ENCODE measurements at places on chromosomes 6 and 20.

DNA sequence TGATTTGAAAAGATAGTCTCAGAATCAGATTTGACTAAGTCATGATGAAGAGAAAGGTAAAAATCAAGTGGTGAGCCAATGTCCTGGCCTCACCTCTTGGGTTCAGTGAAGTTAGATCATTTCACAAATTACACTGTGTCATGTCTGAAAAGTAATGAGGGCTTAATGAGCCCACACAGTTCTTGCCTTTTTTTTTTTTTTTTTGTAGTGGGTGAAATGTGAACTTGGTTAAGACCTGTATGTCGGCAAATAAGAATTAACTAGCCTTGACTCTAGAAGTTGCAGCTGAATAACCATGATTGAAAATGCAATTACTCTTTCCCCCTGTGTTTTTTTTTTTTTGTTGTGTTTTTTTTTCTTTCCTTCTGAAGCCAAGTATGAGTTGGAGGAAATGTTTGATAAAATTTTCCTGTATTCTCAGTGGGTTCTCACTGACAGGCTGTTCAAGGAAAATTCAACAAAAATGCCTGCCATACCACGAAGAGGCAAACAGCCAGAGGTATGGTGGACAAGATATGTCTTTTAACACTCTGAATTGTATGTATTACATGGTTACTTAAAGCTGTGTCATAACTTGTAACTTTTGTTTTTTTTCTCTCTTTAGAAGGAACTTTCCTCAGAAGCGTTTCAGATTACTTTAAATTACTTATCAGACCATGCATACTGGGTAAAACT is 135.2 kb upstream of the MLIP start:
- DNase-seq: no peak

GRCh38 chr6:148612043-148612442 is 134.8 kb upstream of the UST start:
- no peak for DNase-seq

GRCh38 chr6:50846144-50846851 is 27.6 kb downstream of the TFAP2B start:
- DNase-seq: no peak

DNA sequence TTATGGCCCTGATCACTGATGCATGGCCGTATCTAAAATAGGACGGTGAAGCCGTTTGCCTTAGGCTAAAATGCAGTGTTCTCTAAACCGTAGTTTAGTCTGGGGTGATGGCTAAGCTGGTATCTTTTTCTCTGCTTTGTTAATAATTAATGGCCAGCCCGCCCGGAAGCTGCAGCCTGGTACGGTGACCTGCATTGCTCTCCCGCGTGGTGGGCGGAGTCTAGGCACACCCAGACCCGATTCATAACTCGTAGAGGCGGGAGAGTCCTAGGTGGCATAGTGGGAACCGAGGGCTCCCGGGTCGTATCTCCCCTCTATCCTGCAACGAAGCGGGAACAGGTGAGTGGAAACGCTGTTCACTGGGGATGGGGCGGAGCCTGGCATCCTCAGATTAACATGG is 5.5 kb downstream of the CDH4 start:
- DNase-seq: no peak

- peak; percentile 58 for DNase-seq
These were observed 15.4 kb upstream of the STMND1 start for GRCh38 chr6:17086469-17086868.

Data from ACHN (cell line).